ENCODE measurements at places on chromosomes 6 and 20.

DNA sequence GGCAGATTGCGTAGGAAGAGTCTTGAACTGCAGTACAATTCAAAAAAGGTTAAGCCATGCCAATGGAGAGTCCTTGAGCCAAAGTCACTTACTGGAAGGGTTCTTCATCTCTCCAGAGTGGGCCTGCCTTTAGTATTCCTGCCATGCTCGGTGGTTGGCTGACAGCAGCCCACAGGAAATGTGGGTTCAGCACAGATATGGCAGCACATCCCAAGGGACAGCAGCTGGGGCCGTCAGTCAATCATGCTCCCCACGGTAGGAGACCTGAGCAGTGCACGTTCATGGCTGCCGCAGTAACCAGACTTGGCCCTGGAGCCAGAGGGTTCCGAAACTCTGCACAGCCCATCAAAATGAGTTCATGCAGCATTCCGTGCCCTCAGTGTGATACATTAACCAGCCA lies 63.6 kb upstream of the SIRPA start:
- DNase-seq, result no peak

DNA sequence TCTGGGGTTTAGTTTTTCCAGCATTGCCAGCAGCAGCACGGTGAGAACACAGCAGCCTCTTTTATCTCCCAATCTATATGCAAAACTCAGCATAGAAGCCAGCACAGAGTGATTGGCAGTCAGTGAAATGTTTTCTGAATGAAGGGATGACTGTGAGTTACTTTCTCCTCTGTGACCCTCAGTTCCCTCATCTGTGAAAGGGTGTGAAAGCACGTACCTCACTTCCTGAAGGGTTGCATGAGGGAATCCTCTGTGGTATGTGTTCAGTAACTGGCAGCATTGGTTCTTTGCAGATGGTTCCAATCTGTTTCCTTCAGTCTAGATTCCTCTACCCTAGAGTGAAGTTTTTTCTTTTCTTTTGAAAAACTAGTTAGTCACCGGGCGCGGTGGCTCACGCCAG lies 40.0 kb downstream of the EFCAB8 start:
- no peak for DNase-seq

- no peak for DNase-seq
Measured at GRCh38 chr6:134420614-134421181, 102.8 kb upstream of the SGK1 start.

DNA sequence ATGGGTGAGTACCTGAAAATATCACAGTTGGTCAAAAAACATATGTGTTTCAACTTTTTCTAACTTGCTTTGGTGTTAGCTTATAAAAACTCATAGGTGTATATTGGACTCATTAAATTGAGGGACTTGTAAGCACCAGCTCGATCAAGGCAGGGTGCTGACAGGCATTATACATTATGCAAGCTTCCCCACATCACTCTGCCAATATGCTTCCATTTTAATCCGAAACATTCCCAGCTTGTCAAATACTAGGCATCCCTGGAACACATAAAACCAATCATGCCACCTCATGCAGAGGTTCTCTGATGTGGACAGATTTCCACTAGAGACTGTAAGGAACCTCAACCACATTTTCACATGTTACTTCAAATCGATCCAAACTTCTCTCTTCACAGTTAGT lies 187.3 kb upstream of the NT5E start:
- DNase-seq, result no peak

GRCh38 chr6:32839356-32839755 lies 817 bp upstream of the TAP2 start:
- DNase-seq, result no peak

GRCh38 chr20:4052139-4052480 lies 36.8 kb upstream of the RNF24 start:
- no peak for DNase-seq

DNA sequence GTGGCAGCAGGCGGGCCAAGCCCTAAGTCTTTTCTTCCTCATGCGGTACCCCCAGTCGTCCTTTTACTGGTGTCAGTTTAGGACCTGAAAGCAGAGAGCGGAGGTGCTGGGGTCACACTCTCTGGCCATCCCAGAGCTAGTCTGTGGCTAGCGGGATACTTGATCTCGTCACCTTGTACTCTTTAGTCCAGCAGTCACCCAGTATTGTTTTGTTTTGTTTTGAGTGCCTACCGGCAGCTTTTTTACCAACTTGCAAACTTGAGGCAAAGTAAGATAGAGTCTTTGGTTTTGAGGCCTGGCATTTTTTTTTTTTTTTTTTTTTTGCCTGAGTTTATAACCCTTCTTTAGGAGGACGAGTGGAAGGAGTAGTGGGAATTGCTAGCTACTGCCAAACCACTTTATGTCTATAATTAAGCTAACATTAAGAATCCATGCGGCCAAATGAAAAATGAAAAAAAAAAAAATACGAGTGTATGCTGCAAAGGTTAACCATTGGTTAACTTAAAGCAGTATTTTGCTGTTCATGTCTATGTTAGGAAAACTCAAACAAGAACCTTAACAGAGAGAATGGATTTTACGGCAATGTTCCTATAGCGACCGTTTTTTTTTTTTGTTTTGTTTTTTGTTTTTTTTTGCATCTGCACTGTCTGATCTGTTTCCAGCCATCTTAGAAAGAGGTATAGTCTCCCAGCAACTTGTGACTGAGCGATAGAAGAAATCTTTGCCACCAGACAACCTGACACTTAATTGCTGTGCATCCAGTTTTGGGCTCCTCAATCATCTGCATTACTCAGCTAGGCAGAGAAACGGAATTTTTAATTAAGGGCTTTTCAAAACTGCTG lies 56.9 kb downstream of the FAM217A start:
- DNase-seq, result no peak

DNA sequence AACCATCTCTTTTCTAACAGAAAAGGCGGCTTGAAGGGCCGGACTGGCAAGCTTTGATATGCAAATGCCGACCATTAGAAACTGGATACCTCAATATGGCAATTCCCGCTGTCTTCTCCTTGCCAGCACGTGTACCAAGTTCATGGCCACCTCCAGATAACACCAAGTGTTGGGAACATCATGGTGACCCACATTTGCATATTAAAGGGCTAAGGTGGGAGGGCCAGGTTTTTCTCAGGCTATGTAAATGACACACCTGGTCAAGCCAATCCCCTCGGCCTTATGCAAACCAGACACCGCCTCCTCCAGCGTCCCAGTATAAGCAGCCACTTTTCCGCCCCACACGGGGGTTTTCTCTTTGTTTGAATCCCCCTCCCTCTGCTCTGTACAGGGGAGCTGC lies 110.7 kb downstream of the DACT2 start:
- no peak for DNase-seq

DNA sequence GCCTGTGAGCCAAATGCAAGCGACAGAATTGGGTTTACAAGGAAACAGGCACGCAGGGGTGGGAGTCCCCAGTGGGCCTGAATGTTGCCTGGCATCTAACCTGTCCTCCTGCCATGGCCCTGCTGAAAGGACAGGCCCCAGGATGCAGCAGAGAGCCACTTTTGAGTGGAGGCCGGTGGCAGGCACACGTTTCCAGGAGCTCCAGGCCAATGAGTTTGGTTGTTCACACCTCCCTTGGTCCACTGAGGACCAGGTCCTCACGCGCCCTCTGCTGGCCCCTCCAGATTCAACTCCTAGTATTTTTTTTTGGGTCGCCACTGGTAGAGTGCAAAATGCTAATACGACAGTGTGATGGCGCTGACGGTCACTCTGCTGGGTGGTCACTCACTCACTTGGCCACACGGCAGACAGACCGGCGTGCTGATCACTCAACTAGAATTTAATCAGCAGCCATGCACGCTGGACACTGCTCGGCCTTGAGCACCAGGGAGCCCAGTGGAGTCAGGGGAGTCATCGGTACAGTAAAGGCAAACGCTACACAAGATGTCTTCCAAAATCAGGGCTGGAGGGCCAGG lies 81.7 kb upstream of the NFATC2 start:
- DNase-seq, result no peak

GRCh38 chr6:43014434-43014909 lies 423 bp downstream of the KLHDC3 start:
- DNase-seq, result no peak

DNA sequence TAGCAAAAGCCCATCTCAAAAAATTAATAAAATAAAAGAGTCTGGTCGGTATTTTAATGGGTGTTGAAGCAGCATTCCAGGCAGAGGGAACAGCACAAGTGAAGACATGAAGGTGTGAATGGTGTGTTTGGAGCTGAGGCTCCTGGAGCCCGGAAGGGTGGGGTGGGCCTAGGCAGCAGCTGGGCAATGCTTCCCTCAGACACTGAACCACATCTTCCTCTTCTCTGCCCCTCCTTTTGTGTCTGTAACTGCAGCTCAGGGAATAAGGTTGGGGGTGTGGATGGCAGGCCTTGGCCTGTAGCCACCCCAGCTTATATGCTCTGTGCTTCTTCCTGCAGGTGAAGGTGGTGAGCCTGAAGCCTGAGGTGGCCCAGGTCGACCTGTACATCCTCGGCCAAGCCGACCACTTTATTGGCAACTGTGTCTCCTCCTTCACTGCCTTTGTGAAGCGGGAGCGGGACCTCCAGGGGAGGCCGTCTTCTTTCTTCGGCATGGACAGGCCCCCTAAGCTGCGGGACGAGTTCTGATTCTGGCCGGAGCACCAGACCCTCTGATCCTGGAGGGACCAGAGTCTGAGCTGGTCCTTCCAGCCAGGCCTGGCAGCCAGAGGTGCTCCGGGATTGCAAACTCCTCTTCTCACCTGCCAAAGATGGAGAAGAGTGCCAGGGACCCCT lies 26.6 kb downstream of the POFUT1 start:
- DNase-seq, result no peak

- DNase-seq, result no peak
Measured at GRCh38 chr6:90286884-90287488, 9.7 kb downstream of the BACH2 start.

DNA sequence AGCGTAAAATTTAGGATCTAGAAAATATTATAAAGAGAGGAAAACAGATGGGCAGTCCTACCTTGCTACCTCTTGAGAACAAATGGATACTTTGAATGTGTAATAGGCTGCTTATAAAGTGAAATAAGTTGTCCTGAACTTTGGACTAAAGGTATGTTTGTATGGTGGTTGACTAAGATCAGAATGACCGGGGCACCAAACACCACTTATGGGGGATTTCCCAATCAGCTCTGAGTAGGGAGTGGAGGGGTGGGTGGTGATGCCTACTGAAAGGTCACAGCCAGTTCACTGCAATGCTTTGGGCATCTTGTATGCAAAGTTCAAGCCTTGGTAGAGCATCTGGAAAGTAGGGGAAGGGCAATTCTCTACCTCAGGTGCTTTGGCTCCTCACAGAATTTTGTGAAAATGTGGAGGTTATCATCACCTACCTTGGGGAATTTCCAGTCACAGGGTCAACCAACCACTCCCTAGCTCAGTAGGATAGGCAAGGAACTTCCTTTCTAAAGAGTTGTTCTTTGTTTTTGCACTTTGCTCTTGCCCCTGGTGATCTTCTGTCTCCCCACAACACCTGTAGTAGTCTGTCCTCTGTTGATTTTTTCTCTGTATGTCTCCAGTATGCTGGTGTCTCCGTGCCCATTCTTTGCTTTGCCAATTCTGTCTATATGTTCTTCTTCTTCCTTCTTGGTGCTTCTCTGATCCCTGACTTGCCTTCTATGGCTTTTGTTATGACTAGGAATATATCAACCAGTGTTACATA lies at the start of gene TRIM31:
TRIM31 (minus strand) TSS at position 88 of the 757 bp plus-strand sequence. CDS start 285 bp downstream, outside the sequence.
- DNase-seq, result no peak

GRCh38 chr6:37259191-37259590 lies 1.2 kb upstream of the TMEM217 start:
- no peak for DNase-seq

DNA sequence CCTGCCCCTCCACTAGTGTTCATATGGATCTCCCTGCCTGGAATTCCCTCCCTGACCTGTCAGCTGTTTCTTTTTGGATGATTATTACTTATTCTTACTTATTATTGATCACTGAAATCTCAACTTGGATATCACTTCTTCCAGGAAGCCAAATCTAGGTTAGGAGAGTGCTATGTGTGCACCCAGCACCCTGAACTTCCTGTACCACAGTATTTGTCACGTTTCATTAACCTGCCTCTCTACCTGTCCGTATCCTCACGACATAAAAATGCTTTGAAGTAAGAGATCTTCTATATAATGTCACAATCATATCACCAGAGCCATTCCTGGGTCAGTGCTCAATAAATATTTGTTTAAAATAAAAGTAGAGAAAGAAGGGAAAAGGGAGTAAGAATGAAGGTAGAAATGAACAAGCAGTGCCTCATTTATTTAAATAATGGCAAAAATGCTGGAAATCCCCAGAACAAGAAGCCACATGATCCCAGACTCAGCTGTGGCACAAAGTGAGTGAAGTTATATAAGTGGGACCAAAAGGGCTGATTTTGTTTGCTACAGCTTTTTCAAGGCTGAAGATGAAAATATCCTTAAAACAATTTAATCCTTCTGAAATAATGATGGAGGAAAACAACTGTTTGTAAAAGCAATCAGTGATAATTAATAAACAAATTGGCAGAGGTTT lies 88.0 kb upstream of the MANEA start:
- no peak for DNase-seq

- no peak for DNase-seq
Measured at GRCh38 chr6:15457121-15457650, 205.6 kb downstream of the DTNBP1 start.

DNA sequence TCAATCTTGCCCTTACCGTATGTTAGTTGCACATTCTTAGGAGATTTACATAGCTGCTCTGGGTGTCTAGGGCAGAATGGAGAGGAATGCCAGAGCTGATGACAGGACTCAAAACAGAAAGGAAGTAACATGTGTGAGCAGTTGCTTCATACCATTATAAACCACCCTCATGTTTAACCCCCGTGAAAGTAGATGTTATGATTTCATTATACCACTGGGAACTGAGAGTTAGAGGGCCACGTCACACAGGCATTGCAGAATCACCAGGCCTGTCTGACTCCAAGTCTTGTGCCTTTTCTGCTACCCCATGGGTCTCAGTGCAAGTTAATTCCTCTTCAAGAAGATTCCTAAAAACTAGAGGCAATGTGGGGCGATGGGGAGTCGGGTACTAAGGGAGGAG lies 23.5 kb upstream of the SIM1 start:
- DNase-seq, result no peak

DNA sequence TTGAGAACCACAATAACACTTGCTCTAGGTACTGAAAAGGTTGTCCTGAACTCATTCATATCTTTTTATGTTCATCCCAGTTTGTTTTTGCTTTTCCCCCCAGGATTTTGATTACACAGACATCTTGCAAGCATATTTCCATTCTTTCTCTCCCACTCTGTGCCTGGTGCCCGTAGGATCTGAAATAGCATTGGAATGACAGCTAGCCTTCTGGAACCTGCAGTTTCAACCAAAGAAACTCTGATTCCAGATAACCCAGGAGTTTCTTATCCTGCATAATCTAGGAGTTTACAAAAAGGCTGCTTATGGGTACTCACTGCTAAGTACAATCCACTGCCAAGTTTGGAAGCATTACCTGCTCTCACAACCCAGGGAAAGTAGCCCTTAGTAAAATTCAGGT lies 28.8 kb upstream of the PLCG1 start:
- DNase-seq, result no peak

DNA sequence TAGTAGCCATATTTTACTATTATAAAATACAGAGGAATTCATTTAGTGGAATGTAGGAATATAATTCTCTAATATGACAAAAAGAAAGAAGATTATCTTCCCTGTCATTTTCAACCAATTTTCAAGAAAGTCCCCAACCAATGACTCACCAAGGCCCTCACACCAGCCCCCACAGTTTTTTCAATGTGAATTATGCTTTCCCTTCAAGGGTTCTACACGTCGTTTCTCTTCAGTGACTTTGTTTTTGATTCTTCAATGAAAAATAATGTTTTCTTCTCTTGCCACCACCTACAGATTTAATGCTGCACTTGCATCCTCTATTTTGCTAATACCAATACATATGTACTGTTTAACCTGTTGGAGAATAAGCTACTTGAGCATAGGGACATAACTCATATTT lies 841.3 kb downstream of the PHF3 start:
- DNase-seq, result no peak
